Stromal cell of bone marrow (primary cell): ENCODE measurements at places on chromosomes 1 and 21.

GRCh38 chr1:230825761-230826160 lies 42.6 kb downstream of the C1orf198 start:
- peak; percentile 65 for DNase-seq

GRCh38 chr21:46213620-46214286 lies 14.8 kb downstream of the LSS start:
- DNase-seq = no peak

DNA sequence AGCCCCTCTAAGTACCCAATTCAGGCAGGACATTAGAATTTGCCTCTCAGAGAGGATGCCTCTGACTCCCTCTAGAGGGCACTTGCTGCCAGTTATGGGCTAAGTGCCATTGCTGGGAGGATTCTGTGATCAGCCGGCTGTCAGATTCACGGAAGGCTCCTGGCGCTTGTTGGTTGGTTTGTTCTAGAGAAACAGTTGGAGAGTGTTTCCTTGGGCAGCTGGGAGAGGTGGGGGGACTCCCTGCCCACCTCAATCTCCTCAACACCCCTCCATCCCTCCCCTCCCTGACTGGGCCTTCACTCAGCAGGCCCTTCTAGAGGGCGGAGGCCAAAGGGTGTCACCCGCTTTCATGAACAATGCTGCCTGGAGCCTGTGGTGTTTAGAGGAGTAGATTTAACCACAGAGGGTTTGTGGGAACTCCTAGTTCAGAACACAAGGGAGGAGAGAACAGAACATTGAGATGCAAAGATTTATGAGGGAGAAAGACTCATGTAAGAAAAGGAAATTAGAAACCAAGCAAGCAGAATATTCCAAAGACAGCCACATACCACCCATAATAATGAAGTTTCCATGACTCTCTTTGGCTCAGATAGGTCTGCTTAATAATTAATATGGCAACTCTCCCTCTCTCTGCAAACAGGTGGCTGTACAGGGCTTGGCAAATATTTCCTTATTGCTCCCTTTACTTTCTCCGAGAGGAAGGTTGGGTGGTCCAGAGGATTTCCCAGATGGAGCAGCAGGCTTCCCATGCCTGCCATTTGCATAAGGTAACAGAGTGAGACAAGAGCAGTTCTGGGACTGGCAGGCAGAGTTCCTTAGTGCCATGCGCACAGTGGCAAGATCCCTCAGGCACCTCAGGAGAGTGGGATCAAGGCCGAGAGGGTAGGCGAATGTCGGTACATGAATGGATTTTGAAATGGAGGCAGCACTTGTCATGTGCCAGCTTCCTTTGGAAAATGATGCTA lies 30.0 kb upstream of the ACP6 start:
- peak; percentile 62 for DNase-seq

GRCh38 chr1:14604414-14604813 lies 5.9 kb downstream of the KAZN start:
- DNase-seq = no peak

- no peak for DNase-seq
Measured at GRCh38 chr1:20301463-20302107, 10.9 kb downstream of the VWA5B1 start.

DNA sequence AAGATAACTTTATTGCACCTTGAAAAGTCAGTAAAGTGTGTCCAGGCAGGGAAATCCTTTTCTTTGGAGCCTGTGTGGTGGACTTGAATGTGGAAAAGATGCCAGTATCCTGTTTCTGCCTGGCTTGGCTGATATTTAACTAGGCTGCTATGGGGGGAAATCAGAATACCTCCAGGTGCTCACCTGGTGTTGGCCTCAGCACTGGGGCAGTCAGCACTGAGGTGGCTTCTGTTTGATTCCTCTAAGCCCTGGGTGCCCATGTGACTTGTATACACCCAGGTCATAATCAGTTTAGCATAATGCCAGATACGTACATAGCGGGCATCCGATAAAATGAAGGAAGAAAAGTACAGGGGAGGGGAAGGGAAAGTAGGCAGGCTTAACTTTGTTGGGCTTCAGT lies 7.2 kb downstream of the PHGDH start:
- no peak for DNase-seq

DNA sequence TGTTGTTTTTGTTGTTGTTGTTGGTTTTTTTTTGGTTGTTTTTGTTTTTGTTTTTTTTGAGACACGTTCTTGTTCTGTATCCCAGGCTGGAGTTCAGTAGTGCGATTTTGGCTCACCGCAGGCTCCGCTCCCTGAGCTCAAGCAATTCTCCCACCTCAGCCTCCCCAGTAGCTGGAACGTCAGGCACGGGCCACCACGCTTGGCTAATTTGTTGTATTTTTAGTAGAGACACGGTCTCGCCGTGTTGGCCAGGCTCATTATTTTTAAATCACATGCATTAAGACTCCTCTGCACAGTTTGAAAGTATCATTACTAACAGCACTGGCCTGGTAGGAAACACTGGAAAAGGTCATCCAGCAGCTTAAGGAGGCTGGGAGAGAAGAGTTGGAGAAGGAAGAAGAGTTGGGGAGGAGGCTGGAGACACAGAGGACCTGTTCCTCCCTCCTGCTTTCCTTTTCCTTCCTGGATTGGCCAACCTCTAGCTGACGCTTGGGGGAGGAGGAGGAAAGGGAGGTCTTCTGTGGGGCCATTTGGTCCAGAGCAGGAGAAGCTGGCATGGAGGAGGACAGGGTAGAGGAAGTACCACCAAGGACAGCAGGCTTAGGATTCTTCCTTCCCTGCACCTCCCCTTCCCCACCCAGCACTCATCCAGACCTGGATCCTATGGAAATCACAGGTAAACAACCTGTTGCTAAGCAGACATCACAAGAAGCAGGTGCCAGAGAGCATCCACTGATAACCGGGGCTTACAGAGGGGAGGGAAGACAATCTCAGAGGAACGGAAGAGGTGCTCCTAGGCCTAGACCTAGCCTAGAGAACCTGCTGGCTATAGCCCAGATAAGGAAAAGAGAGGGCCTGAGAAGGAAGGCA lies 71.9 kb upstream of the GOLT1A start:
- no peak for DNase-seq

DNA sequence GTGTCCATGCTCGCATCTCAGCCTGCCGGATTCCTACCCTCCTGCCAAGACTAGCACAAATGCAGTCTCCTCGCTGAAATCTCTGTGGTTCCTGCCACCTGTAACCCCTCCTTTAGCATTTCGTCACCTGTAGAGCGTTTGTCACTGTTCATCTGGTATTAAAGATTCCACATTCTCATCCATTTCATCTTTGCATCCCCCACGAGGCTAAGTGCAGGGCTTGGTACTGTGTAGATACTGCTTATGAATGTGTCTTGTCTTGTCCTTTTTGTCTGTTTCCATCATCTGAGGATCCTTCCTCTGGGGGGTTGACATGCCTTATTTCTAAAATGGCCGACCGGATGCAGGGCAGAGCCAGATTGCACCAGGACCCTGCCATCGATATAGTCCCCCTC lies 53.7 kb upstream of the DNAJC6 start:
- DNase-seq = no peak

GRCh38 chr1:243505986-243506689 lies 250.3 kb downstream of the SDCCAG8 start:
- no peak for DNase-seq
